ENCODE measurements at places on chromosomes 12 and 14.

- no peak for DNase-seq
Observed at GRCh38 chr12:67290378-67290777, 21.2 kb downstream of the CAND1 start.

- no peak for DNase-seq
Observed at GRCh38 chr14:96135285-96135684, 69.4 kb upstream of the BDKRB2 start.

DNA sequence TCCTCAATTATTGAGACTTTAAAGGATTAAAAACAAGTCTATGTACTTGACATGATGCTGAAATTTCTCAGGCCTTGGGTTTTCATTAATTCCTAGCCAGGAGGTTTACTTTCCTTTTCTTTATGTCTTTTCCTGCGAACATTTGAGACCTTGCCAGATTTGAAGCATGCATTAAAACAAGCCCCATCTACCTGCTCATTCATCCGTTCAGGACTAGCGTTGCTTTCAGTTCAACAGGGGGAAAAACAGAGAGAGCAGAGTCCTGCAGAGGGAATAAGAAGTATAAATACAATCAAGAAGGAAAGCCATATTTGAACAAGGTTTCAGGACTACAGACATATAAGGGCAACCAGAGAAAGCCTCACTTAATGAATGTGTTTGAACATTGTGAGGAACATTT is 542.4 kb downstream of the DIO2 start:
- DNase-seq: no peak

- DNase-seq: no peak
Observed at GRCh38 chr12:81389550-81390099, 311.7 kb downstream of the ACSS3 start.

GRCh38 chr12:53174881-53175491 is 5.5 kb upstream of the ZNF740 start:
- peak; percentile 36 for DNase-seq

- no peak for DNase-seq
Observed at GRCh38 chr14:101476916-101477553, 84.3 kb upstream of the DIO3 start.

- peak; percentile 18 for DNase-seq
Observed at GRCh38 chr12:67155863-67156262, 113.3 kb upstream of the CAND1 start.

- DNase-seq: no peak
Observed at GRCh38 chr12:24057920-24058476, 108.5 kb upstream of the SOX5 start.

- DNase-seq: peak; percentile 53
Observed at GRCh38 chr14:25001156-25001555, 48.8 kb downstream of the STXBP6 start.

DNA sequence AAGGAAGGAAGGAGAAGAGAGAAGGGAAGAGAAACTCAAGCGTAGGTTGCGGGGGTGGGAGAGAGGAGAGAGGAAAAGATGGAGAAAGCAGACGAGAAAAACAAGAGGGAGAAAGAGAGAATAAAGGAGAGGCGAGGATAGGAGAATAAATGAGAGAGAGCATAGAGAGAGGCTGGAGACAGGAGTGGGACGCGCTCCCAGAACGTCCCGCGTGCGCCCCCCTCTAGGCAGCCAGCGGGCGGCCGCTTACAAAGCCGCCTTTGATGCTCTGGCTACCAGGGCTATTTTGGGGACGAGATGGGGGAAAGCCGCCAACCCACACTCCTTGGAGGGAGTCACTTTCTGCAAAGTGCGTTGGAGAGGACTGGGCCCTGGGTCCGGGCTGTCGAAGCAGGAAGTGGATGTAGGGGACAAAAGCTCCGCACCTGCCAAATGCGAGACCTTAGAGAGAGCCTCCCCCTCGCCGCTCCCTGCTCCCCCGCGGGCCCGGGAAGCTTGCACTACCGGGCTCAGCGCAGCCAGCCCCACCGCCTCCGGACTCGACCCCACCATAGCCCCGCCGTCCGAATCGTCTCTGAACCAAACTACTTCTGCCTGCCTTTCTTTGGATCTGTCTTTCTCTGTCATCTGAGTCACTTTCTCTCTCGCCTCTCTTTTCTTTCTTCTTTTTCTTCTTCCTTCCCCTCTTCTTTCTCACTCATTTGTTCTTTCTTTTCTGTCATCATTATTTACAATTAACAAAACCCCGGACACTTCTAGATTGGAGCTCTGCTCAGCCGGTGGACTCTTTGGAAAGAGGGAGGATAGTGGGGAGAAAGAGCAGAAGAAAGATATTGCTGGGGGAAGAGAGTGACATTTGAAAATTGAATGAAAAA is 8.0 kb downstream of the ASCL1 start:
- no peak for DNase-seq

DNA sequence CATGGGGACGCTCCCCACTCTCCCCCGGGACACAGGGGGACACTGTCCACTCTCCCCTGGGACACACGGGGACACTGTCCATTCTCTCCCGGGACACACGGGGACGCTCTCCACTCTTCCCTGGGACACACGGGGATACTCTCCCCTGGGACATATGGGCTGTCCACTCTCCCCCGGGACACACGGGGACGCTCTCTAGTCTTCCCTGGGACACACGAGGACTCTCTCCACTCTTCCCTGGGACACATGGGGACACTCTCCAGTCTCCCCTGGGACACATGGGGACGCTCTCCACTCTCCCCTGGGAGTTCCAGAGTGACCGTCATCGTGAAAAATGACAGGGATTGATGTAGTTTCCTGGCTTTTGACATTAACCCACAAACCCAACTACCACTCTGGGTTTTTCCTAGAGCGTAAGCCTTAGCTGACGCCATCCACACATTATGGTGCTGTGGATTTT is 3.0 kb upstream of the P2RX2 start:
- no peak for DNase-seq

- no peak for DNase-seq
Observed at GRCh38 chr14:89700801-89701200, 253.7 kb downstream of the EFCAB11 start.

DNA sequence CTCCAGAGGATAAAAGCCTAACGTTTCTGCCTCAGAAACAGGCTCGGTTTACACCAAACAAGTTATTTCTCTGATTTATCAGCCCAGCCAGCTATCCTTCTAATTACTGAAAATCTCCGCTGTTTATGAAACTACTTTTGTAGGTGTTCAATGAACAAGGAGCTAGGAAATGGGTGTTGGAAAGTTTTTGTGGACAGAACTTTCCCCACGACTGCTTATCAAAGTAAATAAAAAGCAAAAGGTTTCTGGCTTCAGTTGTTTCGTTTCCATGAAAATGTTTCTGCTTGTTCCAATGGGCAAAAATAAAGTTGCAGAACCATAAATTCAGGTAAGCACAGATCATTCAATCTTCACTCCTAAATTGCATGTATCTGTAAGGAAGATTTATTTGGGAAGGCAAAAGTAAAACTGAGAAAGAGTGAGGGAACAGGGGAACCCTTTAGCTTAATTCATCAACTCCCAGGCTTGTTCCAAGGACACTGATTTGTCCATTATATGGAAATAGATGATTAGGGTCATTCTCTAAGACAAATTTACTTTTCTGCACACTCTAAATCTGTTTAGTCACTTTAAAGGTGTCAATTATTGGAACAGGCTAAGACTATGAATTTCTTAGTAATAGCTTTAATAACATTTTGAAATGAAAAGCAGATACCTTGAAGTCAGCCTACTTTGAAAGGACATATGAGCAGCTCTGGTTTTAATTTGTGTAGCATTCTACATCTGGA is 175.9 kb upstream of the CDKN3 start:
- DNase-seq: no peak

DNA sequence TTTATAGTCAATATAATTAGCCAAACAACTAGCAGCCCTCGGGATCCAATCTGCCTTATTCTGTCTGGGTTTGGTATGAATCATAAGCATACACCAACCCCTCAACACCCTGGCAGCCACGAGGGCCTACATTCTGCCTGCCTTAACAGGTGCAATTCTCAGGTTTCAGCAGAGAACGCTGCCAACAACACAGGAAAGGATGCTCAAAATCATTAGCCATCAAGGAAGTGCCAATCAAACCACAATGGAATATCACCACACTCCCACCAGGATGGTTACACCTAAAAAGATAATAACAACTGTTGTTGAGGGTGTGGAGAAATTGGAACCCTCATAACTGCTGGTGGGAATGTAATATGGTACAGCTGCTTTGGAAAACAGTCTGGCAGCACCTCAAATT is 122.8 kb downstream of the TTC7B start:
- DNase-seq: no peak

- DNase-seq: no peak
Observed at GRCh38 chr12:108750526-108750925, 19.2 kb upstream of the CORO1C start.

- DNase-seq: peak; percentile 8
Observed at GRCh38 chr12:7155471-7156034, 25.4 kb downstream of the CLSTN3 start.

GRCh38 chr12:10540776-10541205 is 35.1 kb downstream of the EIF2S3B start:
- DNase-seq: no peak

DNA sequence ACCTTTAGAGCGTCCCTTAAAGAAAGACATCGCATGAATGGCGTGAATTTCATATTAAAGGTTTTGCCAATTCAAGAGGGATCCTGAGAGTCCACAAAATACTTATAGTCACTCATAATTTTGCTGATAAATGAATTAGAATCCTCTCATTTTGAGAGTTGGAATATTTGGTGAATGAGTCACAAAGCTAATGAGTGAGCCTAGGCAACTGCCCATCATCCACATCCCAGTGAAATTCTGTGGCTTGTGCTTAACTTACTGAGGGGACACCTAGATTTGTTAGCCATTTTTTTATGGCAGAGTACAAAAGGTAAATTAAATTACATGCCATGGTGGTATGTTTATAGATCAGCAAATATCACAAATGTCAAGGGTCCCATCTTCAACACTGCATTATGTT is 12.7 kb upstream of the NOXRED1 start:
- DNase-seq: no peak

DNA sequence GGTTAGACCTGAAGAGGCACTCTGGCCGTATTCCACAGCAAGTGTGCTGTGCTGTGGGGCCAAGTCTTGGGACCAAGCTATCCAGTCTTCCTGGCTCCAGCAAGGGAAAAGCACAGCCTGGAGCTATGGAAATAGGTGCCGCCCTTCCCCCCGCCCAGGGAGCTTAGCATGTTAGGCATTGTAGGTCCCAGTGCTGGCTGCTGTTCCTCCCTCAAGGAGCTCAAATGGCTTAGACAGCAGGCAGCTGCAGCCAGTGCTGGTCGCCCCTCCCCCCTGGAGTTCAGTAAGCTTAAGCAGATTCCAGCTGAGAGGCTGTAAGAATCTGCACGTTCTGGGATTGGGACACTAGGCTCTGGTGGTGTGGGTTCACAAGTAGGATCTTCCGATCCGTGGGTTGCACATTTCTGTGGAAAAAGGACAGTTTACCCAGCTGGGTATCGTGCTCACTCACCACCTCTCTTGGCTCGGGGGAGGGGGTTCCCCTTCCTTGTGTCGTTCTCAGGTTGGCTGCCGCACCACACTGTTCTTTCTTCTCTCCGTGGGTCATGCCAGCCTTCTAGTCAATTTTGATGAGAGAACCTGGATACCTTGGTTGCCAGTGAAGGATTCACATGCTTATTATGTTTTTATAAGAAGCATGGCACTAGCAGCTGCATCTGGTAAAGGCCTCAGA is 127.3 kb downstream of the CNTN1 start:
- no peak for DNase-seq

GRCh38 chr12:76595056-76595455 is 35.5 kb upstream of the OSBPL8 start:
- peak; percentile 51 for DNase-seq

- no peak for DNase-seq
Observed at GRCh38 chr14:102212356-102212755, 72.7 kb downstream of the WDR20 start.

- DNase-seq: no peak
Observed at GRCh38 chr12:33825442-33825841, 196.9 kb upstream of the ALG10 start.

GRCh38 chr14:66056926-66057552 is 429.1 kb upstream of the CCDC196 start:
- no peak for DNase-seq

DNA sequence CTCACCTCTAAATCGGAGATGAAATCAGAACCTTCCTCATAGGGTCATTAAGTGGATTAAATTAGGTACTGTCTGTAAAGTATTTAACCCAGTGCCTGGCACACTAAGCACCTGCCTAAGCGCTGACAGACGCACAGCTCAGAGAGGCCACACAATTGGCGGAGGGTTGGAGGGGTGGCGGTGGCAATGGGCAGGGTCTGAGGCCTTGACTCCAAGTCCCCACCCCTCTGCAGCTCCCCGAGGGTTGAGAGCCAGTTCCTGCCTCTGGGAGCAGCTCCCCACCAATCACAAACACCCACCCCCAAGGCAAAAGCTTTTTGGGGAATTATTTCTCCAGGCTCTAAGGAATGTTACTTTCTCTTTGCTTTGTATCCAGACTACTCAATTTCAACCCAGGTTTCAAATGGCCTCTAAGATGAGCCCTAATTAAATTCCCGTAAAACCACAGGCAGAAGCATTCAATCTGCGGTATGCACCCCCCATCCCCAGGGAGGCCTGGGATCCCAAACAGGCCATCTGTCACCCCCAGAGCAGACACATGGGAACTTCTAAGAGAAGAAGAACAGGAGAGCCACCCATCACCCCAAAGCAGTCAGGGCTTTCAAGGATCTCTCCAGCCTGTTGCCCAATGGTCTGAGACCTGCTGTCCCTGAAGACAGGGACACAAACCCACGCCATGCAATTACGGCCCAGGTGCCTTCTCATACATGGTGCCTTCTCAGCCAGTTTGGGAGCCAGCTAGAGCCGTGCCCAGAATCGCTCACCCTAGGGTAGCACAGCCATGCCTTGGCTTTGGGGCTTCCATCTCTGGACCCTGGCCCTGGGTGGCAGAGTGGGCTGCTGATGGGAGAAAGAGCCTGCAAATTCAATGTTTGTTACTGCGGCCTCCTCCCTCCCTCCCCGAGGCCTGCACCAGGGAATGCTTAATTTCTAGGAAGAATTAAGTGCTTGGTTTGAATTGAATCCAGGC is 66.1 kb downstream of the CHGA start:
- no peak for DNase-seq

GRCh38 chr12:104668274-104668718 is 211.5 kb downstream of the CHST11 start:
- DNase-seq: peak; percentile 78

GRCh38 chr14:63032076-63032475 is 13.2 kb downstream of the KCNH5 start:
- no peak for DNase-seq

DNA sequence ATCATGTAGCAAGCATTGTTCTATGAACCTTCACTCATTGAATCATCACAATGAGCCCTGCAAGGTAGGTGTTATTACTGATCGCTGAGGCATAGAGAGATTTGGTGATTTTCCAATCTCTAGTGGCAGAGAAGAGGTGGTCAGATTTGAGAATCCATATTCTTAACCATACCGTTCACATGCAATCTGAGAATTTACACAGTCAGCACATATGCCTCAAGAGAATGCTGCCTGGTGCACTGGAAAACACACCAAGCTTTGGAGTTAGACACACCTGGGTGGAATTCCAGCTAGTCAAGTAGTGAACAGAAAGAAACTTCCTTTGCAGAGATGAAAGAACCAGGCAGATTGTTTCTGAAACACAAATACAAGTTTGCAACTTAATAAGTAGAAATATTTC is 94.1 kb downstream of the LGR5 start:
- DNase-seq: no peak

Measured in fibroblast of pulmonary artery (primary cell).